ENCODE measurements at places on chromosomes 13 and 19.

DNA sequence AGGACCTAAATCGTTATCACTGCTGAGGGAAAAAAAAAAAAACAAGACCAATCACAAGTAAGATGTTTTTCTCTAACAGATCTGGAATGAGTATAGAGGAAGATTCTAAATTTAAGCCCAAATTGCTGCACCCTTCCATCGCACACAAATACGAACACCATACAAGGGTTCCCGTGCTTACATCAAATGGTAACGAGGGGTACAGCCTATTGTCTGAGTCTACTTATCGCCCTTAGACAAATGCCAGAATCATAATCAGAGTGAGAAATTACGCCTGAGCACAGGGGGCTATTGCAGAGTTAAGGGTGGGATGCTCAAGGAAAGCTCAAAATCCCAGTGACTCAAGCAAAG is 603 bp downstream of the ZC3H13 start:
- no peak for DNase-seq

- no peak for DNase-seq
These were observed 20.4 kb downstream of the LMO7 start for GRCh38 chr13:75656425-75656989.

GRCh38 chr19:35913589-35913988 is 5.5 kb upstream of the TYROBP start:
- no peak for DNase-seq

DNA sequence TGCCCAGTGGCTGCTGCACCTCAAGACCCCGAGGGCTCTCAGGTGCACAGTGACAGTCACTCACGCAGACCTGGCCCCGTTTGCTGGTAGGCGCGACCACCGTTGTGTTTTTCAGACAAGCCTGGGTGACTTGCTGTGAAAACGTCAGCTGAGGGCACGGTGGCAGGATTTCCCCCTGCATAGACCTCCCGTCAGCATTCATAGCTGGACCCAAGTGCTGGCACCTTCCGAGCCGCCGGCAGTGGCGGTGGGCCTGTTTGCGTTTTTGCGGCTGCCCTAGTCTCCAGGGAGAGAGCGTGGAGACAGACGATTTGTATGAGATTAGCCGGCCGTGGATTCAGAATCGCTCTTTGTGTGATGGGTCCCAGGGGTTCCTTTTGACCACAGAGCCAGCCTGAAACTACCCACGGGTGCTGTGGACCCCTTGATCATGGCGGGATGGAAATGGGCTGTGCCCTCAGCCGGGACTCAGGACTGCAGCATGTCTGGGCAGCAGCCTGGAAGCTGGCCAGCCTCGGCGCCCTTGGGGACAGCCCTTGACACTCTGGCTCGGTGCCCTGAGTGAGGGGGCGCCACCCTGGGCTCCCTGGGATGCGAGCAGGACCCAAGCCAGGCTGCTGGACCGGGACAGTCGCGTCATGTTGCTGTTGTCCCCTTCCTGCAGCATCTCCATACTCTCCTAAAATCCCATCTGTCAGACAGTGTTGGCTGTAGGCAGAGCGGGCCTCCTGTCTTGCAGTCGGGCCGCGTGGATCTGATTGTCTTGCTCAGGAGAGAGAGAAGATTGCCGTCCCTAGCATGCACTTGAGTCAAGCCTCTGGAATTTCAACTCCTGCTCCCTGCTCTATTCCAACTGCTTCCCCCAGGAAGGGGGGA is 8.6 kb downstream of the KDM4B start:
- no peak for DNase-seq

DNA sequence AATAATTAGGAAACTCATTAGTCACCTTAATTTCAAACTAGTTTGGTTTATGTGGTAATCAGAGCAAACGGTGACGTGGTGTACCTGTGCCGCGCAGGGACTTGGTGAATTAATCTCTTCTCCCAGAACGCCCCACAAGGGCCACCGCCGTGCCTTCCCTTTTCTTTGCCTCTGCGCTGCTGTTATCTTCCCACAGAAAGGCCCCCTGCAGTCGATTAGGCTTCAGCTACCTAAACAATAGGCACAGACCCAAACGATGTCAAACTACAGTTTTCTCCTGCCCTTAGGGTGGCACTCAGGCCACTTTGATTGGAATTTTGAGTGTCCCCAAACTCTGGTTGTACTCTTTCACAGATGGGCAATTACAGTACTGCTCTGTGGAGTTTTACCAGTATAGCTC is 115.5 kb downstream of the GGACT start:
- peak; percentile 42 for DNase-seq

GRCh38 chr13:27915301-27916207 is 4.2 kb upstream of the PDX1 start:
- no peak for DNase-seq
